Nucleus accumbens (tissue), 56 donors: ENCODE measurements at places on chromosomes 4 and X.
A peak's percentile ranks its signal among the peaks of the same experiment; 100 is the strongest.

DNA sequence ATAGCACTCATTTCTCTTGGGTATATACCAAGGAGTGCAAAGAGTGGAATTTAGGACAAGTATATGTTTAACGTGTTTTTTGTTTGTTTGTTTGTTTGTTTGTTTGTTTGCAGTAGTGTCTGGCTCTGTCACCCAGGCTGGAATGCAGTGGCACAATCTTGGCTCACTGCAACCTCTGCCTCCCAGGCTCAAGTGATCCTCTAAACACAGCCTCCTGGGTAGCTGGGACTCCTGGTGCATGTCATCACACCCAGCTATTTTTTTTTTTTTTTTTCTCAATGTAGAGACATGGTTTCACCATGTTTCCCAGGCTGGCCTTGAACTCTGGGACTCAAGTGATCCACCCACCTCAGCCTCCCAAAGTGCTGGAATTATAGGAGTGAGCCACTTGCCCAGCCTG, 50.4 kb downstream of the SLC9A6 start:
- no peak for DNase-seq

GRCh38 chr4:42954963-42955669, 62.6 kb downstream of the GRXCR1 start:
- no peak for DNase-seq

GRCh38 chr4:75779105-75779757, 54.9 kb downstream of the USO1 start:
- no peak for DNase-seq

DNA sequence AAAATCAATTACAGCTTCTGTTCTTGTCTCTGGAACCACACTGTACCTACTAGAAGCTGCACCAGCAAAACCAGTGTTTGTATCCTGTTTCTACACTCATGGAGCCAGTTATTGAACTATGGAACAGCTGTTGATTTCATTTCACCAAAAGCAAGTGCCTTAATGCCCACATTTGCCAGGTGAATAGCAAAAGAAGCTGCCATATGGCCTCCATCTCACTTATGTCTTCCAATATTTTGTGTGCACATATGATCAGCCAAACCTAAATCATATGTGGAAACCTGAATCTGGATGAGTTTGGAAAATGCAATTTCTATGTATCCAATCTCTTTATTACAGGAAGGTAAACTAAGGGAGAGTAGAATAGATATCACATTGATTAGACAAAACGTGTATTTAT, 415.8 kb upstream of the GRID2 start:
- no peak for DNase-seq

DNA sequence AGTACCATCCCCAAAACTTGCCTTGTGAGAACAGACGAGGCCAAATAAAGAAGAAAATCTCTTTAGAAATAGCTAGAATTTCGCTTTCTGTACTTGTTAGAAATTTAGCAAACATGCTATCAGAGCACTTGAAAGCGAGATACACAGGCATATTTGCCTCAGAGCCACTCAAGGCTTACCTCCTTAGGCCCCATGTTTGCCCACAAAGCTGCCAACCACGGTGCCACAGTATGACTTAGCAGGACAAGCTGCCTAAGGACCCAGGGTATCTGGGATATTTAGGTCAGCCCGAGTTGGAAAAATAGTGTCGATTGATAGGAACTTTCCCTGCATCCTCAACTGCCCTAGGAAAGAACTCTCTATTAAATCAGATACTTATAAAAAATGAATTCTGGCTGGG, 24.2 kb downstream of the NDNF start:
- DNase-seq: no peak

GRCh38 chrX:109857584-109858228, 124.6 kb upstream of the ACSL4 start:
- DNase-seq: no peak

DNA sequence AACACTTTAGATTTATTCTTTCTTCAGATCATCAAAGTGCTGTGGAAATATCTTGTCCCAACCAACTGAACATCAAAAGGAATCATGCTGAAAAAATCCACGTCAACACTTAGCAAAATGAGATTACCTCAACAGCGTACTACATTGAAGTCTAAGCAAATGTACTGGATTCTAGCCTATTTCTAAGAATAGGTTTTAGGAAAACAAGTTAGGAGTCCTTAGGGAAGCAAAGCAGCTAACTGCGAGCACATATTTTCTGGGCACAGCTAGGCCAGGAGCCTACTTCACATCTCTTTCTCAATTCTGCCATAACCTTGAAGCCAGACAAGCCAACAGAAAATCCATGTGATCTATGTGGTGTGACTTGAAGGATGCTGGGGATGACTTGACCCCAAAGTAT, 22.2 kb downstream of the KDR start:
- DNase-seq: no peak

DNA sequence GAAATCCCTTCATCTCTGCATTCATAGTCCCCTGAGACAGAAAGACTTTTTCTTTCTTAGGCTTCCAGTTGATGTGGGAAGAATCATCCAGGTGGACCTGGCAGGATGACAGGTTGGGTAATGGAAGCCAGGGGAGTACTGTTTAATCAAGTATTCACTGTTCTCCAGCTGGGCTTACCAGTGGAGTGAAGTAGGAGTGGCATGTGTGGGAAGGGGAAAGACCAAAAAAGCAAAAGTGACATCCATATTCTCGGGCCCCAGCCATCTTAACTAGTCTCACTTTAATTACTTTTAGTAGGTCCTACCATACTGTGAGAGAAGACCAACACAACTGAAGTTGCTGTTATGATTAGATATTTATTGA, 18.5 kb downstream of the VSIG4 start:
- no peak for DNase-seq

- no peak for DNase-seq
Observed at GRCh38 chr4:142316025-142316424, 530.1 kb downstream of the INPP4B start.

GRCh38 chr4:37434469-37434868, 189.9 kb downstream of the NWD2 start:
- no peak for DNase-seq

DNA sequence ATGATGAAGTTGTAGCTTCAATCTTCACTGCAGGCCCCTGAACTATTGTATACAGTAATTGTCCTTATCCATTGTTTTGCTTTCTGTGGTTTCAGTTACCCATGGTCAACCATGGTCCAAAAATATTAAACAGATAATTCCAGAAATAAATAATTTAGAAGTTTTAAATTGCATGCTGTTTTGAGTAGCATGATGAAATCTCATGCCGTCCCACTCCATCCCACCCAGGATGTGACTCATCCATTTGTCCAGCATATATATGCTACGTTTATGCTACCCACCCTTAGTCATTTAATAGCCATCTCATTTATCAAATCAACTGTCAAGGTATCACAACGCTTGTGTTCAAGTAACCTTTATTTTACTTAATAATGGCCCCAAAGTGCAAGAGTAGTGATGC, 34.5 kb downstream of the IQCM start:
- DNase-seq: no peak

DNA sequence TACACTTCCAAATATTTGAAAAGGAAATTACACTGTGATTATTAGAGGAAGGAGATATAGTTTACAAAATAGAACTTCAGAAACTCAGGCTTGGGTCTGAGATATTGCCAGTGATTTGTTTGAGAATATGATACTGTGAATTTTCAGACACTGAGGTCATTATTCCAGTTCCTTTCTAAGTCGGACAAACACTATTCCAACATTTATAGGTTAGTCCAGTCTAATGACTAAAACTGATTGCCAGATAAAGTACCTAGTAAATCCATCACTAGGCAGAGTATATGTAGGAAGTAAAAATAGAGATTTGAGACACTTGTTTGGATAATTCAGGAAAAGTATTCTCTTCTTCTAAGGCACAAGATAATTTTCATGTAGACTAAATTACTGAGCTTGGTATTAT, 13.2 kb downstream of the MTTP start:
- no peak for DNase-seq

DNA sequence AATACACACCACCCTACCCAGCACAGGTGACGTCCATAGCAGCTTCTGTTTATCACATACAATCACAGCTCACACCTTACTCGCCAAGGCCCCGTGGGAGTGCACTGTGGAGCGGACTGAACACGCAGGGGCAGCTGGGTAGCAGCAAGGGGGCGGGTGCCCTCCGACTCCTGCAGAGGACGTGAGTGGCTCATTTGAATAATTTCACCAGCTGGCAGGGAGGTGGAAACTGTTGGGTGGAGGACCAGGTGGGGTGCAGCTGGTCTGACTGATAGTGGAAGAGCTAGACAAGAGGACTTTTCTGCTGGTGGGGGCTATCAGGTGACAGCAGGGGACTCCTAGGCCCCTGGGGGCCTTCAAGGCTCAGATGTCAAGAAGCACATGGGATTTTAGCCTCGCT, 16.3 kb downstream of the MAN2B2 start:
- no peak for DNase-seq

DNA sequence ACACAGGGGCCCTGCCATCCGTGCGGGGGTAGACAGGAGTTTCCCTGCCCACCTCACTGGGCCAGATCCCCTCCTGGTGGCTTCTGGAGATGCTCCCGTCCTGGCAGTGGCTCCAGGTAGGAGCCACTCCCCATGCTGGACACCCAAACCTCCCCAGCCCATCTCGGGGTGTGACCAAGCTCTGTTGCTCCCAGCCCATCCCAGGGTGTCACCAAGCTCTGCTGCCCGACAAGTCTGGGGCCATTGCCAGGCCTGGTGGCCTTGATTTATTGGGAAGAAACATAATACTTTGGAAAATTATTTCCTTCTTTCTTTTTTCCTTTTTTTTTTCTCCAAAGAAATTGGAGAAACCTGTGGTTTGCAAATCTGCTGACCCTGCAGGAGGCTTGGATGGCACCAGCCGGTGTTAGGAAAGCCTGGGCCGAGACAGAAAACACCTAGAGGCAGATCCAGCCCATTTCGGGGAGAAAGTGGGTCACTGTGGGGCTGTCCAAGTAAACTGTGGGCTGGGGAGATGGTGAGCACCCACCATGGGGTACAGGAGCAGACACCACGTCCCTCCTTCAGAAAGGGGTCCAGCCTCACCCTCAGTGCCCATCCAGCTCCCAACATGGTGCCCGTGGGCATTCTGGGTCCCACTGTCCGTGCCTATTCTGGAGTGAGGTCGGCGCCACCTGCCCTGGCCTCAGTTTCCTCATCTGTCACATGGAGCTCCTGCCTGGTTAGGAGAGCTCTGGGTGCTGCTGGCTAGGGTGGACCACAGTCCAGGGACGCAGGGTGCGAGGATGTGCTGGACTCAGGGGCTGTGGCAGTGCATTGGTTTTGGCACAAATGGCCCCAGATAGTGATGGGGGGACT, 59.4 kb upstream of the ADRA2C start:
- DNase-seq: no peak

GRCh38 chr4:76977736-76978350, 28.3 kb downstream of the SEPTIN11 start:
- DNase-seq: no peak

- no peak for DNase-seq
Observed at GRCh38 chr4:140764785-140765392, 8.7 kb upstream of the TBC1D9 start.

GRCh38 chrX:42119076-42119475, 195.7 kb upstream of the CASK start:
- DNase-seq: no peak

- no peak for DNase-seq
Observed at GRCh38 chr4:52423967-52424366, 235.1 kb downstream of the USP46 start.

- DNase-seq: no peak
Observed at GRCh38 chr4:87838205-87838604, 5.4 kb downstream of the MEPE start.

GRCh38 chrX:102067966-102068723, 57.3 kb upstream of the TCEAL2 start:
- DNase-seq: peak; percentile 0

GRCh38 chrX:147923605-147924004, 11.9 kb downstream of the FMR1 start:
- no peak for DNase-seq

DNA sequence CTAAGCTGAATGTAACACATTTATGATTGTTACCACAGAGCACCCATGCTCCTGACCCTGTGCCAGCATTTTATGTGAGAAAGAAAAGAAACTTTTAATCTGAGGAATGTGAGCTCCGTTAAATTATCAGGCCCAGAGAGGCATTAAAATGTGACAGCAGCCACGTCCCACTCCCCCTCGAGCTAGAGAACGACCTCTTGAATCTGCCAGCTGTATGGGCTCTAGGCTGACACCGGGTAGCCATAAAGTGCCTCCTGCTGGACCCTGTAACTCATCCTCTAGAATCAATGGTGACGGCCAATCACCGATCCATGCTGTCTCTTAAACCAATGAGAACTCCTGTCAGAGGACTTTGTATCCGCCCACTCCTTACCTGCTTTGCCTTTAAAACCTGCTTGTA, 110.2 kb upstream of the ADRA2C start:
- no peak for DNase-seq

DNA sequence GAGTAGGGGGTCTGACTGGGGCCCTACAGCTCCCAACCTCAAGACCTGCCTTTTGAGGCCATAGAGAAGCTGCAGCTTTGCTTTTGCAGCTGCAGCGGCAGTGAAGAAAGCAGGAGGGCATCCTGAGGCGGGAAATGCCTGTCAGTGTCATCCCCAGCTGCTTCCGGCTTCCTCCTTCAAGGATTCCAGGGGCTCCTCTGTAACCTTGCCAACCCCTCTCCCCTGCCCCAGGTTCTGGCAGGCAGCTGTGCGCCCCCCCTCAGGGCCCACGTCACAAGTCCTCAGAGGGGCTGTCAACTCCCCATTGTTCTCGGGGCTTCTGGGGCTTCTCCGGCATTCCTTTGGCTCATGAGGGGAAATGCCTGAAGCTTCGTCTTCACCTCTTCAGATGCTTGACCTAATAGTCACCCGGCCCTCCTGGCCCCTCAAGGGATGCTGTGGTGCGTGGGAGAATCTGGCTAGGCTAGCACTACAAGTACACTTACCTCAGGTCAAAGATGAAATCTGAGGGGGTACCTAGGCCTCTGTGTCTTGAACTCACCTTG, 31.9 kb downstream of the APLN start:
- no peak for DNase-seq

GRCh38 chr4:155481150-155481549, 104.4 kb upstream of the MAP9 start:
- no peak for DNase-seq

- peak; percentile 26 for DNase-seq
Observed at GRCh38 chr4:176277162-176277904, 8.3 kb upstream of the ASB5 start.
